ENCODE measurements at places on chromosomes 4 and X.

DNA sequence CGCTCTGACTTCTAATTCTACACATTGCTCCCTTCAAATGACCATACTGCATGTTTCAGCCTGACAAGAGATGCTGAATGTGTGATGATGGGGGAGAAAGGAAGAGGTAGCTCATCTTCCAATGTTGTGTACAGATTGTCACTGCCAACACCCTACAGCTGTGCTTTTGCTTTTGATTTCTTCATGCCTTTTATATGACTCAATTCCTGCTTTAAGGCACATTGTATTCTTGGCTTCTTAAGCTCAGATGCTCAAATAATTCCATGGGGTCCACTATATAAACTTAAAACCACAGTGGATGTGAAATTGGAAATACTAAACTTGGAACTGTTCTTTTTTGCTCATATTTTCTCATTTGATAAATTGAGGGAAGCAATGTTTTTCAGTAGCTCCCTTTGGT lies 183.2 kb upstream of the WDFY3 start:
- DNase-seq, result no peak

DNA sequence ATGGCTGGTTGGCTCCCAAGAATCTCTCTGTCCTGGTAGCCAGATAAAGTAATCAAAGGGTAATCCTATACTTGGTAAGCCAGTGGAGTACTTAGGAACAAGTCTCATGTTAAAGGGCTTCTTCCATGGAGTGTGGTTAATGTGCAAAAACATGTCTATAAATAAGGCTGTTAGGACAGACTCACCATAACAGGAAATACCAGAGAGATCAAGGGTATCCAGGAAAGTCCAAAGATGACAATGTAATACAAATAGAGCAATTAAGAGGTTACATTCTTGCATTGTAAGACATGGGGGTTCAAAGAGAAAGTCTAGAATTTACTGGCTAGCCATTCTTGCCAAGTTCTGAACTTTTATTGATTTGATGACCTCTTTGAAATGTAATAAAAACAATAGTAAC lies 61.9 kb upstream of the ZCCHC13 start:
- no peak for DNase-seq

- no peak for DNase-seq
Observed at GRCh38 chr4:14178421-14178820, 550.9 kb upstream of the BOD1L1 start.

DNA sequence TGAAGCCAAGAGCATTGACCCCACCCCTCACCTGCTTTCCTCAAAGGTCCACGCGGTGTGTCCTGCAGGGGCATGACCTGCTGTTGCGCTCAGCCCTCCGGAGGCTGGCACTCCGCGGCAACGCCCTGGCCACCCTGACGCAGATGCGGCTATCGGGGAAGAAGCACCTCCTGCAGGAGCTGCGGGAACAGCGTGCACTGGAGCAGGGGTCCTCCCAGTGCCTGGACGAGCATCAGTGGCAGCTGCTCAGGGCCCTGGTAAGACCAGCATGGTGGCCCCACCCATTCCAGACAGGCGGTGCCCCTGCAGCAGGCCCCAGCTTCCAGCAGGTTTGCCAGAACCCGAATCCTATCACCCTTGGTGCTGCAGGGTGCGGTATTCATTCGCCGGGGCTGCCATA lies 86.0 kb downstream of the EVC start:
- DNase-seq, result no peak

- DNase-seq, result no peak
Observed at GRCh38 chrX:110531873-110532580, 173.4 kb downstream of the RTL9 start.

DNA sequence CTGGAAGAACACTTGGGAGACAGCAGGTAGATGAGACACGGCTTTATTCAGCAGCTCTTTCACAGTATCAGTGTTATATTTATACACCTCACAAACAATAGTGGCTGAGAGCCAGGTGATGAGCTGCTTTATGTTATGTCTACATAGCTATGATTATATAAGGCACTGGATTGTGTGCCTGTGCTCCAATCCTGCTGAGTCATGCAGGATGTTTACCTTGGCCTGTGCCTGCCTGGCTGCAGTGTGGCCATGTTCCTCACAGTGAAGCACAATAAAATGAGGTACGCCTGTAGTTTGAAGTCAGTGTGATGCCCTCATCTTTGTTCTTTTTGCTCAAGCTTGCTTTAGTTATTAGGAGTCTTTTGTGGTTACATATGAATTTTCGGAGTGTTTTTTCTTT lies 31.3 kb downstream of the CXCL13 start:
- peak; percentile 89 for DNase-seq

DNA sequence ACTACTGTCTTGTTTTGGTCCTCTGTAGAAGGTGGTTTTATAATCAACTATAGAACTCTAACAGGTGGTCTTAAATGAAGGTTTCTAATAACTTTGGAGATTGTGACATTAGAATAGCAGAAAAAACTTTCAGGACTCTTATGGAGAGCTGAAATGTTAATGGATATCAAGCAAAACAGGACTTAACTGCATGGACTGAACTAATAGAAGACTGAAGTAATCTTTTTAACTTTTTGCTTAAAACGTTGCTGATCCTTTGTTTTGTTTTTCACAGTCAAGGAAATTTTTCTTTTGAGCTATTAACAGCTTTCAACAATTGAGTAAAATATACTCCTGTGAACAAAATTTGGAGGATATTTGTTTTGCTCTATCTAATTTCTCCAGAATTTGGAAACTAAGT lies 17.2 kb downstream of the NXT2 start:
- DNase-seq, result no peak

GRCh38 chr4:143337600-143338287 lies 1.1 kb downstream of the GAB1 start:
- peak; percentile 83 for DNase-seq

DNA sequence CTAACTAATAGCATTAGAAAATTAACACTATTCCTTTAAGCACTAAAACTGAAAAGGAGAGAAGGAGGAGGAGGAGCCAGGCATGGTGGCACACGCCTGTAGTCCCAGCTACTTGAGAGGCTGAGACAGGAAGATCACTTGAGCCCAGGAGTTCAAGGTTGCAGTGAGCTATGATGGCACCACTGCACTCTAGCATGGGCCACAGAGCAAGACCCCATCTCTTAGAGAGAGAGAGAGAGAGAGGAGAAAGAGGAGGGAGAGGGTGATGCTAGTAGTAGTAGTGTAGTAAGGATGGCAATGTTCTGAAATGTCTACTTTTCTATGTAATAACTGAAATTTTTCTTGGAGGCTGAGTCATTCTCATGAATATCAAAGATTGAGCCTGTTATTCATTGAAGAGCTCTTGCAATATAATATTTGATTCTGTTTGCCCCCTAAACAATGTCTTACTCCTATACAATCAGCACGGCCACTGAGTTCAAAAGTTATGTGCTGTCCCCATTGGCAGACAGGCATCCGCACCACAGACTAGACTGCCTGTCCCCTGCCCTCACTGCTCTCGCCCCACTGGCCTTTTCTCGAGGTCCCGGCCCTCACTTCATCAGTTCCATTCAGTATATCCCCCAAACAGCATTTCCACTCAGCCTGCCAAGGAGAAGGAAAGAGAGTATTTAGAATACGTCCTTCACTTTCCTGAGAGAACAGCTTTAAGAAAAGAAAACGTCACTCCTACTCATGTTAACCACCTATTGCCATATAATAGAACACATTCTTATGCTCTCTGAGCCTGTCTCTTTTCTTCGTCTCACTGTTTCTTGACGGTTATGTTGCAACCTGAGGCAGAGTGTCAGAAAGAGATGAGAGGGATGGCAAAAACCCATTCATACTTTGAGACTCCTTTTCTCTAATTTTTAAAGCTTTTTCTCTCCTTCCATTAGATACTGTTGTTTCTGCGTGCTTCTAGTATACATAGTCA lies 238.1 kb downstream of the PALLD start:
- no peak for DNase-seq

DNA sequence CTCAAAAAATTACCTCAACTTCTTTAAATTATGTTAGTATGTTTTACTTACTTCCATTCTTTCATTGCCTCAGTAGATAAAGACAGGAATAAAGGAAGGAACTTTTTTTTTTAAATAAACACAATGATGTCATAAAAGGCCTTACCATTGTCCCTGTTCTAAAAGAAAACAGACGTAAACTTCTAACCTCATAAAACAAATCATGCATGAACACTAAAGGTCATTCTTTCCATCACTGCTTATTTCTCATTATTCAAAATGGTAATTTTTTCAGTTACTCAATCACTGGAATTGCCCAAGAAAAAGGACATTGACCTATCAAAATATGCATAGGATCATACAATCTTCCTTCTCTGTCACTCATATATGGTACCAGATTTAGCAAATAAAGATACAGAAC lies 32.2 kb upstream of the ARMCX2 start:
- no peak for DNase-seq

DNA sequence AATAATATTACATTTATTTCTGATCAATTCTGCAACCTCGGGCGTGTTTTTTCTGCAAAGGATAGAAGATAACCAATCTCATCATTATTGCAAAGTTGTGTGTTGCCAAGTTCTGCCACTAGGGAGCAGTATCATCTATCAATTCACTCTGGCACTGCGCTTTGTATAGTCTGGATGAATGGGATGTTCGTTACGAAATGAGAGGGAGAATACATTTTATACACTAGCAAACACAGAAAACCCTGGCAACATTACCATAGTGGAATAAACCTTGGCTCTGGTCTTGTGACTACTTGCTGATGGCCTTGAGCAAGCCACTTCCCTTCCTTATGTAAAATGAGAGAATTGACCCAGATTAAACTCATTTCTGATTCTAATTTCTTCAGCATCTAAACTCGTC lies 97.5 kb upstream of the ZNF518B start:
- no peak for DNase-seq

GRCh38 chr4:146511381-146511780 lies 10.4 kb downstream of the SLC10A7 start:
- DNase-seq, result no peak

GRCh38 chrX:4935401-4935800 lies 1222.0 kb upstream of the PRKX start:
- DNase-seq, result no peak

GRCh38 chrX:131802836-131803626 lies 220.1 kb upstream of the STK26 start:
- no peak for DNase-seq

DNA sequence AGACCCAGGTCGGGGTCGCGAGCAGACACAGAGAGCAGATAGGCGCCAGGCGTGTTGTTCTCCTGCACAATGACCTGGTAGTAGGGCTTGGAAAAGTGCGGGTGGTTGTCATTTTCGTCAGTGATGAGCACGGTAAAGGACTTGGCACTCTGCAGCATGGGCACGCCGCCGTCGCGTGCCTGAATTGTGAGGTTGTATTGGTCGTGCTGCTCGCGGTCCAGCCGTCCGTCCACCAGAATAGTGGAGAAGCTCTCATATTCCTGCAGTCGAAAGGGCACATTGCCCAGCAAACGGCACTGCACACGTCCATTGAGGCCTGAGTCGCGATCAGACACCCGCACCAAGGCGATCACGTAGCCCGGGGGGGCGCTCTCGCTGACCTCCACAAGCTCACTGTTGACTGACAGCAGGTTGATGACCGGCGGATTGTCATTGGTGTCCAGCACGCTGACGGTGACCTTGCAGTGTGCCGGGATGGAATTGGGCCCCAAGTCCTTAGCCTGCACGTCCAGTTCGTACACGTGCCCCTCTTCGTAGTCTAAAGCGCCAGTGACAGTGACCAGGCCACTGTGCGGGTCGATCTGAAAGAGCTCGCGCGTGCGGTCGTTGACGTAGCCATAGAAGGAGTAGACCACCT lies 2.8 kb downstream of the PCDH19 start:
- DNase-seq, result no peak

- no peak for DNase-seq
Observed at GRCh38 chr4:40573593-40574311, 55.9 kb downstream of the RBM47 start.

GRCh38 chrX:119516157-119516702 lies 48.0 kb downstream of the SLC25A5 start:
- no peak for DNase-seq

DNA sequence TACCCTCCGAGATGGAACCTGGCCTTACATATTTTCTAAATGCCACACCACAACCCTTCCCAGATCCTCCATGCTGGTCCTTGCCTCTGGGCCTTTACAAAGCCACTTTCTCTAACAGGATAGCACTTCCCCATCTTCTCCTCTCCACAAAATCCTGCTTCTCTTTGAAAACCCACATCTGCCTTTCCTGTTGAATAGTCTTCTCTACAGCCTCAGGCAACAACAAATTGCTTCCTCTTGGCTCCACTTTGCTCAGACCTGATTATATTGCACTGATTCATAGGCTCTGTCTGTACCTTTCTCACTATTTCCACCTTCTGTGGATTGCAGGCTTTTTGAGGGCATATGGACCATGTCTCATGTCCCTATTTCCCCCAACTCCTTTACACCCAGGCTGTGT lies 203.7 kb upstream of the MBNL3 start:
- DNase-seq, result no peak

DNA sequence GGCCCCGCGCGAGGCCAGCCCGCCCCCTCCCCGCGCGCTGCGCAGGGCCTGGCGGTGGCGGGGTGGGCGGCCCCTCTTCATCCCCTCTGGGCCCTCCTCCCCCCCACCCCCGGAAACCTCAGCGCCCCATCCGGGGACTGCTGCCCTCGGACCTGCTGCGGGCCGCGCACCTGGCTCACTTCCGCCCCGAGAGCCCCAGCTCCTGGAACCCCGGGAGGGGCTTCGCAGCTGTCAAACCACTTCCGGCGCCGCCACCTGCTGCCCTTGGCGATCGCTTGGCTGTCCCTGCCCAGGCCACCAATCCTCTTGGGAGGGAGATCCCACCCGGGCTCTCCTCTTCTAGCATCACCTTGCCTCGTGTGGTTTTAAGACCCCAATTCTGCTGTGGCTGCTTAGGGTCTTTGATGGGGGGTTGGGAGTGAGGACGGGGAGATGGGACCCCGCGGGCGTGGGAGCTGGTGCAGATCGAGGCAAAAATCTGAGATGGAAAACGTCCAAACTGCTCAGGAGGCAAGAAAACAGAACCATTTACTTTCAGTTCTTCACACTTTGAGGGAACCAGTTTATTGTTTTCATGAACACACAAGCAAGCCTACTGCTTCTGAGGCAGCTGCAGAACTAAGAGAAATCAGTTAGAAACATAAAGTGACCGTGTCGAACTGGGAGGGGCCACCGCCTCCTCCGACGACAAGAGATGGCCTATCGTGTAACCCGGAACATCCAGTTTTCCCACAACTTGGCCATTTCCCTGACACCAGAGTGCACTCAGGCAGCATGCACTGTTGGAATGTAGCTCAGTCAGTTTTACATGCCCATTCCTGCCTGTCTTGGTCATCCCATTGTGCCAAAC lies 754 bp downstream of the MTMR1 start:
- DNase-seq, result peak; percentile 66

DNA sequence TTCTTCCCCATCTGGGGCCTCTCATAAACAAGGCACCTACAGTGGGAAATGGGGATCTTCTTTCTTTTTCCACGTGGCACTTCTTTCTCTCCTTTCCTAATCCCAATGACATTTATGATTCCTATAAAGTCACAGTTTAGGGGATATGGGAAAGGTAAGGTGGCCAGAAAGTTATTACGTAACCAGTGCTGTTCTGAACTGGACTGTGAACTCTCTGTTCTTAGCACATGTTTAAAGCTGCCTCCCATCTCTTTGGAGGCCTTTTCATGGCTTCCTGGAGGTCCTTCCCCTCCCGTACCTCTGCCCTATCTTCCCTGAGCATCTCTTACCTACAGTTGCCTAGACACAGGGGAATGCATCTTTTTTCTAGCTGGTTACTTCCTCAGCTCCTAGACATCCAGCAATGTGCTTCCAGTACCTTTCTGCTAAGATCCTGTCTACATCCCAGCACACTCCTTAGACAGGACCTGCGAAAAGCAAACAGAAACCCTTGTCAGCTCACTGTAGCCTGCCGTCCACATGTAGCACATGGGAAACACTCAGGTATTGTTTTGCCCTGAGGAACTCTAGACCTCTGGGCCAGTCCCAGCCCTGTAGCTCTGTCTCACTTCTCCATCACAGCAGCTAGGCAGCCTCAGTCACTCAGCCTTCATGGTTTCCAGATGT lies 195.4 kb downstream of the NWD2 start:
- DNase-seq, result no peak
